ENCODE measurements at places on chromosomes 3 and 15.

- no peak for DNase-seq
These were observed 21.2 kb downstream of the RAD51 start for GRCh38 chr15:40716165-40716564.

DNA sequence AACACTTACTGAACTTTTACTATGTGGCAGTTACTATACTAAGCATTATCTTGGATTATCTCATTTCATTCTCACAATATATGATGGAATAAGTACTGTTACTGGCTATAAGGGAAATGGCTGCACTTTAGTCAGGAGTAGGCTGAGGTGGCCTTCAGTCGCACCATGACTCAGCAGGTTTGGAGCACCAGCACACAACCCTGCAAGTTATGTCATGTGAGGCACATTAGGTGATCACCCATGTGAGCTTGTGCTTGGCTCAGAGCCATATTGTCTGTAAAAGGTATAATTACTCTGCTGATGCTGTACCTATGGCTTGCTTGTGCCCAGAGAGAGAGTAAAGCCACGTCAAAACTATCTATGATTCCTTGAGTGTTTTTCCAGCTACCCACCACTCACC, 54.1 kb upstream of the TIPARP start:
- DNase-seq: no peak

DNA sequence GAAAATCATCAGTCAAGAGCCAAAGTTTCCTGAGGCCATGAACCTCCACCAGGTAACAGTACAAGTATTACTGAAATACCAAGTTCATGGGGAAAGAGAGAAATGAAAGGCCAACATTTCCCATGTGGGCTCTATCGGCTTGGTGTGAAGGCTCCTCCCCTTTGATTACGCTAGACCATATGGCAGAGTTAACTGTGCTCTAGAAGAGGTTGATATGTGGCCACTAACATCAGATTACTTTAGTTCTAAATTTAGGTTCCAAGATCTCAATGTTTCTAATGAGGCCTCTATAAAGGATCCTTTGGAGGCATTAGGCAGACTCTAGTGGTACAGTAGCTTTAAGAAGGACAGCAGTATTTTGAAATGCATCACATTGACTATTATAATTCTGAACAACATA, 127.1 kb downstream of the SEMA6D start:
- DNase-seq: no peak

DNA sequence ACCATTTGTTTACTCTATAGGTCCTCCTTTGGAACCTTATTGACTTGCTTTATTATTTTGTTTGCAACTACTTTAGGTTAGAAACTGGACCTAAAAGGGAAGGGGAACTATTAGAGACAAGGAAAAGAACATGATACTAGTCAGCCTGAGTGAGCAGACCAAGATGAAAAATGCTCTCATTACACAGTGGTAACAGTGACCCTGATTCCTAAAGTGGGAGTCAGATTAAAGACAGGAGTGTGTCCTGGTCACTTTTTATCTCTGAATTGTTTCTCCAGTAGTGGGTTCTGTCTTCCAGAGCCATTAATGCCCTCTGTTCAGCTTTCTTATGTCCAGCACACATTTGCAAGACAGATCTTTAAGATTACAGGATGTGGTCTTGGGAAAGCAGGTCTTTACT, 124.1 kb downstream of the TMEM108 start:
- DNase-seq: no peak

- peak; percentile 45 for DNase-seq
These were observed 186.7 kb downstream of the UACA start for GRCh38 chr15:70576696-70577095.

DNA sequence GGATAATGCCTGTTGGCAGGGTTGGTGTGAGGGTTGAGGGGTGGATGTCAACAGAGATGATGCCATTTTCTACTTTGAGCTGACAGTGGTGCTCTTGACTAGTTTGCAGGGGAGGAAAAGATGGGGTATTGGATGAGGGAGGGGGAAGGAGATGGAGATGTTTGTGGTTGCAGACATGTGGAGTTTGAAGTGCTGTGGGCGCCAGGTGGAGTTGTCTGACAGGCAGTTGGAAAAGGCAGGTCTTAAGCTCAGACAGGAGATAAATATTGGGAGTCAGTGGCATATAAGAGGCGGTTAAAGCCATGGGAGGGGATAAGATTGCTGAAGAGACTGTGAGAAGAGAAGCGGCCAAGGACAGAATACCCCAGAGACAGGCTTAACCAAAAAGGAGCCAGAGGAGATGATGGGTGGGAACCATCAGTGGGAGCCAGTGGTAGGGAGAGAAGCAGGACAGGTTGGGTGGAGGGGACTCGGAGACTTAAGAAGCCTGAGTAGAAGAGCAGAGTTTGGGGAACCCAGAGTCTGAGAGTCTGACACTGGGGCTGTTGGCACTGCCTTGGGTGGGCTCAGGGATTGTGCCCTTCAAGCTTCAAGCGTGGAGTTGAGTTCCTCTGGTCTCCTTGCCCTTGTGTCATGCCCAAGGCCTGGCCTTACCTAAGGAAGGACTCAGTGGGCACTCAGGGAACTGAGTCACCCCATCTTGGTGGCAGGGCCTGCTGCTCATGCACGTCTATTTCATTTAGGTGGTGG, 13.9 kb downstream of the COPG1 start:
- DNase-seq: no peak

DNA sequence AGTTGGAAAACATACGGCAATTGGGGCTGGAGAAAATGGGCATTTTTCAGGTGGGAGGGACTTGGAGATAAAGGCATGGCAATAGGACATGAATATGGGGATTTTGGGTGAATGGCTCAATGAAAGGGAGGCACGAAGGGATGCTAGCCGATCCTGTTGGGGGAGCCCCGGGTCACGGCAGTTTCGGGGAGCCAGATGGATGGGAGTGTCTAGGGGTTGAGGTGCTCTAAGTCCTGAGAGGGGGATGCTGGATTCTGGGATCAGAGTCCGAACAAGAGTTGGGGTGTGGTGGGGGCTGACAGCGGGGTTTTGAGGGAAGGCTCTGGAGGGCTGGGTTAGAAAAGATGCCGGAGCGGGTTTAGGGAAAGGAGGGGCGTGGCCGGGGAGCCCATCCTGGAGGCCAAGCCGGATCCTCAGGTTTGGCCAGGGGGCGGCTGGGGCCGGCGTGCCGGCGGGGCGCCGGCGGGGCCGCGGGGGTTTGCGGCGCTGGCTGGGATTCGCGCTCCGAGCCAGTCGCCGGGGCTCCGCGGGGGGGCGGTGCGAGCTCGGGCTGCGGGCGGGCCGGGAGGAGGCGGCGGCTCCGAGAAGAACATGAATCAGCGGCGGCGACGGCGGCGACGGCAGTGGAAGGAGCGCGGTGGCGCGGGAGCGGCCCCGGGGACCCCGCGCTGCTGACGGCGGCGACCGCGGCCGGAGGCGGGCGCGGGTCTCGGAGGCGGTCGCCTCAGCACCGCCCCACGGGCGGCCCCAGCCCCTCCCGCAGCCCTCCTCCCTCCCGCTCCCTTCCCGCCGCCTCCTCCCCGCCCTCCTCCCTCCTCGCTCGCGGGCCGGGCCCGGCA, at the start of gene TYRO3:
Gene TYRO3, plus strand, starts transcription at position 813 of the 839 bp plus-strand sequence. CDS start 46 bp downstream, outside the sequence.
- DNase-seq: peak; percentile 50

DNA sequence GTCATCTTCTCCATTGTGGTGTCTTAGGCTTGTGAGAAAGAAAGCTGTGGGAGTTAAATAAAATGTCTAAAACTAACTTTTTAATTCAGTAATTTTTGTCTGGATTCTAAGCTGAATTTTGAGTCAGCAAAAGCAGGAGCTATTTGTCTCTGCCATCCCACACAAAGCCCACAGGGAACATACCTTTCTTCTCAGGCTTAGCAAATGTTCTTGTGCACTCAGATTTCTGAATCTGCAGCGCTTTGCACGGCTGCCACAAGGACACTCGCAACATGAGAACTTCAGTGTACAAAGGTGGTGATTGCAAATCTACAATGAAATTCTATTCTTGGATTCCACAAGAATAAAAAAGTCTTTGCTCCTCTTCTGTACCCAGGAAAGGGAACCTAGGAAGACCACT, 88.2 kb upstream of the RNF7 start:
- no peak for DNase-seq

DNA sequence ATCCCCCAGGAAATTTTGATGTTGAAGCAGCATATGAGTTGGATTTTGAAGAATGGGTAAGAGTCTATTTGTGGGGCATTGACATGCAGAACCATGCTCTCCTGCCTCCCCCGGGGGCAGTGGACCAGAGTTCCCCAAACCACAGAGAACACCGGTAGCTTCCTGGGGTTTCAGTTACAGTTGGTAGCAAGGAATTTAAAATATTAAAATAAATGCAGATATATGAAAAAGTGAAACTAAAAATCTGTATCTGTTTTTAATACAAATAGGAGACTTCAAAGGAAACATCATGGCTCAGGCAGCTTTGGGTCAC, 37.4 kb downstream of the SLC9A9 start:
- no peak for DNase-seq

GRCh38 chr15:86852741-86853140, 773.1 kb downstream of the AGBL1 start:
- no peak for DNase-seq

- DNase-seq: no peak
These were observed 37.0 kb downstream of the FMN1 start for GRCh38 chr15:33157371-33158037.

GRCh38 chr3:131883086-131883485, 151.7 kb downstream of the CPNE4 start:
- peak; percentile 4 for DNase-seq

GRCh38 chr15:52803108-52803466, 13.0 kb upstream of the ONECUT1 start:
- no peak for DNase-seq

DNA sequence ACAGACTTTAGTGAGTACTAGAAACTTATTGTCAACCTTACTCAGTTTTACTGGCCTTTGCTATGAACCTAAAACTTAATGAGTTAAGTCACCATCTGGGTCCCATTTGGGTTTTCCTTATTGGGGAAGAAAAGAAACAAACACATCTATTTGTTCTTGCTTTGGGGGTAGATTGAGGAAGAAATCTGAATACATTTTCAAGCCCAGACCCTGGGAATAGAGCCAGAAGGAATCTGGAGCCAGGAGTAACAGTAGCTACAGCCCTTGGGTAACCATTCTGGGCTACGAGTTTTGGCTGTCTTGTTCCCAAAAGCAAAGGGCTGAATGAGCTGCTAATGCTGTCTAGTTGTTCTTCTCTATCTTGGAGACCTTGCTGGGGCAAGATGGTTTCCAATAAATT, 16.5 kb downstream of the SLC12A1 start:
- no peak for DNase-seq

- peak; percentile 19 for DNase-seq
These were observed 178.7 kb downstream of the THRB start for GRCh38 chr3:24315971-24316370.

- DNase-seq: no peak
These were observed 3.5 kb upstream of the PAK6 start for GRCh38 chr15:40235201-40235885.

DNA sequence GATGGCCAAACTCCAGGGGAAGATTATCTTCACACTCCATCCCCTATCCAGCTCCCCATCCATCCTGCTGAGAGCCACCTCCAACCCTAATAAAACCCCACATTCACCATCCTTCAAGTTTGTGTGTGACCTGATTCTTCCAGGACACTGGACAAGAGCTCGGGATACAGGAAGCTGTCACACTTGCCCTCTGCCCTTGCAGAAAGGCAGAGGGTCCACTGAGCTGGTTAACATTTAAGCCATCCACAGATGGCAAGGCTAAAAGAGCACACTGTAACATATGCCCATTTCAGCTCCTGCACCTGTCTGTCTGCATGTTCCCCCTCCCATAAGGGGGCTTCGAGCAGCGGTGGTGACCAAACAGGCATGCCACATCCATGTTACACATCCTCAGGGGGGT, 29.8 kb downstream of the SETMAR start:
- DNase-seq: no peak

DNA sequence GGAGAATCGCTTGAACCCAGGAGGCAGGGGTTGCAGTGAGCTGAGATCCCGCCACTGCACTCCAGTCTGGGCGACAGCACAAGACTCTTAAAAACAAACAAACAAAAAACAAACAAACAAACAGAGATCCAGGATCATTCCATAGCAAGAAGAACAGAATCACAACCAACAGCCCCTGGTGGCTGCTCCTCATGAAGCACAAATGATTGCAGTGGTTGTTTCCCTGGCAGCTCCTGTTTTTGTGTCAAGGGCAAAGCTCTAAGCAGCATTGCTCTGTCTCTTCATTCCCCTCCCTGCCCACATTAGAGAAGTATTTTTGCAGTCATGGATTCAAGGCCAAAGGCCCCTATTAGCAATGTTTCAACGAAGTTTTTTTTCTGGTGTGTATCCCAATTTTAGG, 25.8 kb upstream of the BLM start:
- DNase-seq: no peak

- DNase-seq: peak; percentile 58
These were observed 63.4 kb upstream of the C15orf39 start for GRCh38 chr15:75138016-75138999.

GRCh38 chr15:37289109-37289765, 188.9 kb upstream of the MEIS2 start:
- DNase-seq: peak; percentile 51

DNA sequence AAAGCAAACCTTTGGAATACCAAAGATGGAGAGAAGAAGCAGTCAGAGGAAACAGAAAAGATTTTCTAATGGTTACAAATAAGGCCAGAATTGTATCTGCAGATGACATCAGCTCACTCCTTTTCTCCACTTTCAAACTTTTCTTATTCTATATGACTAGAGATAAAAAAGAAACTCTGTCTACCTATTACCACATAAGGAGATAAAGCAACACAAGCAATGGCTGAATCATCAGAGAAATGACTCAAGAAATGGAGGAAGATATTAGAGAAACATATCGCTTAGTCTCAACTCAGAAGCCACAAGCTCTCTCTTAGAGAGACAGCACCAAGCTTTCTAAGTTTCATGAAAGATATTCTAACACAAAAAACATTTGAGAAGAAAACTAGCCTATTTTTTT, 784.0 kb downstream of the ZPLD1 start:
- peak; percentile 3 for DNase-seq

GRCh38 chr3:74561881-74562280, 52.6 kb downstream of the CNTN3 start:
- peak; percentile 79 for DNase-seq

DNA sequence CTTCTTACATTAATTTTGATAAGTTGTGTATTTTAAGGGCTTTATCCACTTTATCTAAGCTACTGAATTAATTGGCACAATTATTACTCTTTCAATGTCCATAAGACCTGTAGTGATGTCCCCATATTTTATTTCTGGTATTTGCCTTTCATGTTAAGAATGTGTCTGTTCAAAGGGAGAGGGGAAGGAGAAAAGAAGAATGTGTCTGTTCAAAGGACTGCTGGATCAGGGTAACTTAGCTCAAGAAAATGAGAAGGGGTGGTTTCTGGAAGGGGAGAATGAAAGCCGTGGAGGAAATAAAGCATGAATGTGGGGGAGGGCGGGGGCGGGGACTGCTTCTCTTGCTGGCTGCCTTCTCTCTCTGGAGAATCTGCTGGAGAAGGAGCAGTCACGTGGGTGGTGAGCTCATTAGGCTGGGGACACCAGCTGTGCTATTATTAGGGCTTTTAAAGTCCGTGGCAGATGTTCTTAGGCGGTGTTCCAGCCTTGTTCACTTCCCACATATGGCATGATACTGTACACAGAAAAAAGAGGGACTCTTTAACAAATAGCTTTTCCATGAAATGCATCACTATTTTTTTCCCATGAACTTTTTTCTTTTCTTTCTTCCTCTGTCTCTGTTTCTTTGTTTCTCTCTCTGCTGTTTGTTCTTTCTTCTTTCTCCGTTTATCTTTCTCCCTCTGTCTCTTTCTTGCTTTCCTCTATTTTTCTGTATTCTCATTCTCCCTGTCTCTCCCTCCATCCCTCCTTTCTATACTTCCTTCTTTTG, 63.7 kb upstream of the ULK4 start:
- peak; percentile 98 for DNase-seq
